Caco-2 (cell line): ENCODE measurements at places on chromosomes 5 and 9. TPM values are rescaled to one million over a fixed set of nuclear protein-coding genes. Genes with fewer than 3 reads are reported as not detected.

- no peak for DNase-seq
These were observed 8.8 kb upstream of the GGTA1 start for GRCh38 chr9:121508415-121508814.

DNA sequence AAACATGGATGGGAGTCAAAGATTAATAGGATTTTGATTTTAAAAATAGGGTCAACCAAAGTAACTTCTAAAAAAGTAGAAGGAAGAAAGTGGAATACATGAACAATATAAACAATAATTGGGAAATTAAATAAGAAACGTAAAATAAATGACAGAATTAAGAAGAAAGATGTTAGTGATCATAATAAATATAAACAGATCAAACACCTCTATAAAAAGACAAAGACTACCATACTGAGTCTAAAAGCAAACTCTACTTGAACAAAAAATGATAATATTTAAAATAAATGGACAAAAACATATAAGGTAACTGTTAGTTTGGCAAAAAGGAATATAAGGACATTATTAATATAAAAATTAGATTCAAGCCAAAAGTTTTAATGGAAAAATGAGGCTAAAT is 57.7 kb upstream of the ZNF618 start:
- no peak for DNase-seq

Gene SPINK7
- not detected in 2 replicates for total RNA-seq

Gene LCN1
- not detected in 2 replicates for total RNA-seq

Gene AGGF1
- 20.2 and 28.6 TPM in 2 replicates for total RNA-seq
